ENCODE measurements at places on chromosomes 5 and 9. TPM values are rescaled to one million over a fixed set of nuclear protein-coding genes. Genes with fewer than 3 reads are reported as not detected.
A peak's percentile ranks its signal among the peaks of the same experiment; 100 is the strongest.

DNA sequence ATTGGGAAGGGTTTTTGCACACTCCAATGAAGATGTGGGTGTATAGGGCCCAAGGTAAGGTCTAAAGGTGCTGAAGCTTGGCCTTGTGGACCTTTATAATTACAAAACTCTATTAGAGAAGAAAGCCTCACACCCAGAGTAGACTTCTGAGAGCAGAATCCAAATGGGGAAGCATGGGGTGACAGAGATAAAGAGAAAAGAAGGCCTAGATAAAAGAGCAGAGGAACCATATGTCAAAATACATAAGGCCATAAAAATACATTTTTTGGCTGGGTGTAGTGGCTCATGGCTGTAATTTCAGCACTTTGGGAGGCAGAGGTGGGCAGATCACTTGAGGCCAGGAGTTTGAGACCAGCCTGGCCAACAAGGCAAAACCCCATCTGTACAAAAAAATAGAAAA lies 27.4 kb upstream of the TCERG1 start:
- no peak overlapping the region for H3K4me3 ChIP-seq
- no peak for DNase-seq
- no peak overlapping the region for H3K27ac ChIP-seq

DNA sequence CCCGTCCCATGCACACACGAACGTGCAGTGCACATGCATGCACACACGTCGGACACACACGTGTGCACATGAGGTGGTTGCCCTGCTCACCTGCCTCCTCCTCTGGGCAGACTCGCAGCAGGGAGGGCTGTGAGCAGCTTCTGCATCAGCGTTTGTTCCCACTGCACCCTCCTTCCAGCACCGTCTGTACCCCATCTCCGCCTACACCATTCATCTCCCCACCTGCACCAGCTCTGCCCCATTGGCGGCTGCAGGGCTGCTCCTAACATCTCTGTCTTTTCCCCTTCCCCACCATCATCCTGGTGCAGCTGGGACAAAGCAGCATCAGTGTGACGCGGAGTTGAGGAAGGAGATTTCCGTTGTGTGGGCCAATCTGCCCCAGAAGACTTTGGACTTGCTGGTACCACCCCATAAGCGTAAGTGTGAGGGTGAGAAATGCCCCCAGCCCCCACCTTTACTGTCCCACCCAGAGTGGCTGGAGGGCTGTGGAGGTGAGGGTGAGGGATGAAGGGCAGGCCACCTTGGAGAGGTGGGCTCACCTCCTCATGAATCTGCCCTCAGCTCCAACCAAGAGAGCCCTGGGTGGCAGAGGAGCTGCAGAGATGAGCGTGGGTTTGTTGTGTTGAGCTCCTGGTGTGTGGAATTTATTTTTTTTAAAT lies 234.6 kb downstream of the CACNA1B start:
- no peaks in the 10 kb centered on the region for H3K36me3 ChIP-seq
- no peak overlapping the region for H3K27ac ChIP-seq
- H3K4me1 ChIP-seq, result no peaks in the 10 kb centered on the region
- DNase-seq, result no peak
- no peaks in the 10 kb centered on the region for H3K27me3 ChIP-seq

DNA sequence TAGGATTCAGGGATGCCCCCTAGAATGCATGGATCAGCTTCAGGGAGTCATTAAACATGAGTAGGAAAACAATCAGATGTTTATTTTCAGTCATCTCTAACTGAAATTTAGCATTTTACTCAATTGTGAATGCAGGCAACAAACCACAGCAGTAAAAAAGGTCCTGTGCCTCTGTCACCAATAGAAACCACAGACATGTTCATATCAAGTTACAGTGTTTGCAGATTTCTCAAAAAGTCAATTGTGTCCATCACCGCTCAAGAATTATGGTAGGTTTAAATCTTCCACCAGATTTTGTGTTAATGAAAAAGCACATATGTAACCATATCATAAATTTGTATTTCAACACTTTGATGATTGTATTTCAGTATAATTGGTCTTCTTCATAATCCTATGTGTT lies 68.4 kb upstream of the SLC1A1 start:
- no peak for DNase-seq
- no peak overlapping the region for H3K27ac ChIP-seq
- H3K27me3 ChIP-seq, result no peaks in the 10 kb centered on the region
- no peaks in the 10 kb centered on the region for H3K36me3 ChIP-seq

GRCh38 chr5:117713585-117714198 lies 1139.1 kb upstream of the SEMA6A start:
- H3K27ac ChIP-seq, result no peak overlapping the region
- H3K4me1 ChIP-seq, result no peaks in the 10 kb centered on the region
- no peak for DNase-seq
- H3K36me3 ChIP-seq, result no peaks in the 10 kb centered on the region
- H3K4me3 ChIP-seq, result no peak overlapping the region
- no peaks in the 10 kb centered on the region for H3K27me3 ChIP-seq

DNA sequence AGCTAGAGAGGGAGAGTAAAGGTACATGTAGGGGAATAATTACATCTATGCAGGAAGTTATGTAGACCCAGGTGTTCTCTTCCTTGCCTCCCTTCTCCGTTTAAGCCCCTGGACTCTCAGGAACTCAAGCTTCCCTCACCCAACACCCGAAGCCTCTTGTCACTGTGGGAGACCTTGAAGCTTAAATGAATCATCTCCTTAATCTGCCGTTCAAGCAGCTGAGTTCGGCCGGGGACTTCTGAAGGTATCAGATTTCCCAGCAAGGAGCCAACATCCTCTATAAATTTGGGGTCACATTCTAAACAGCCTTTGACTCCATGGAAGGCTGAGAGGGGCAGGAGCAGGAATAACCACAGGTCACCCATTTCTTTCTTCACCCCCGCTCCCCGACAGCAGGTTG lies 412 bp downstream of the IZUMO3 start:
- no peak for DNase-seq
- no peaks in the 10 kb centered on the region for H3K27me3 ChIP-seq
- H3K36me3 ChIP-seq, result no peaks in the 10 kb centered on the region

DNA sequence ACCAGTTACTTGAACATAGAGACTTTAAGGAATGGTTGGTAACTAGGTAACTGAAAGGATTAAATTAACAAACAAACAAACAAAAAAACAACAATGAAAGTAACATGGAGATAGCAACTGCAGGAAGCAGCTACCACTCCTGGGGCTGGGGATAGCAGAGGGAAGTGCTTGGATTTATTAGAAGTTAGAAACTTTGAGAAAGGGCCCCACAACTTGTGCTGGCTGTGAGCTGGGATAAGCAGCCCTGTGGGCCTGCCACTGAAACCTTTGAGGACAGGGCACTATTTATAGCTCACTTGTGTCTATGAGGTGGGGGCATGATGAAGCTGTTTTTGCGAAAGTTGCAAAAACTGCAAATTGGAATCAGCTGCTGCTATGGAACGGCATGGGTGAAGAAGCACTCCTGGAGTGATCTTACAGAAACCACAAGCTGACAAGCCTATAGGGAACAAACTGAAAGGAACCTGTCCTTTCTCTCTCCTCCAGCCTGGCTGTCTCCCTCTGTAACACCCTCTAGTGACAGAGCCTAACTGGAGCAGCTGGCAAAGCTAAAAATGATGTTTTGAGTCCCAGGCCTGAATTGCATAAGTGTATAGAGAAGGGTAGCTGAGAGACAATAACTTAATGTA lies 91.4 kb upstream of the RANBP6 start:
- no peaks in the 10 kb centered on the region for H3K27me3 ChIP-seq
- H3K4me3 ChIP-seq, result no peak overlapping the region
- H3K27ac ChIP-seq, result peak overlapping the region; percentile 55
- H3K36me3 ChIP-seq, result no peaks in the 10 kb centered on the region

- peaks cover 48% of the 10 kb centered on the region for H3K4me1 ChIP-seq
- H3K4me3 ChIP-seq, result no peak overlapping the region
- no peaks in the 10 kb centered on the region for H3K27me3 ChIP-seq
Measured at GRCh38 chr5:157550663-157551062, 24.9 kb downstream of the ADAM19 start.

DNA sequence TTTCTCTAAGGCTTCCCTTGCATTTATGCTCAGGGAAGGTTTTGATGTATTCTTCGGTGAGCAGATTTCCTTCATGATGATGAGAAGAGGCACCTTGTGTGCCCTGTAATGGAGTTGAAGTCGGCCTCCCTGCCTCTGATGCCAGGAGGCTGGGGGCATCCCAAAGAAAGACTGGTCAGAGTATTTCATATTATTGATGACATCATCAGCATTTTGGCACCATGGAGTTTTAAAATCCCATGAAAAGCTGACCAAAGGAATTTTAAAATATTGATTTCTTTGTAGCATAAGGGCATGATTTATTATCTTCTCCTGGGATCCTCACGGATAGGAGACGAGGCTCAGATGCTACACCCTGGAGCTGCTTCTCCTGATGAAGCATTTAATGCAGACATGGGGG lies 231.2 kb upstream of the IRX1 start:
- H3K36me3 ChIP-seq, result no peaks in the 10 kb centered on the region
- no peaks in the 10 kb centered on the region for H3K4me1 ChIP-seq
- H3K27me3 ChIP-seq, result no peaks in the 10 kb centered on the region
- no peak for DNase-seq
- H3K4me3 ChIP-seq, result no peak overlapping the region

GRCh38 chr9:98929895-98930341 lies 13.8 kb upstream of the COL15A1 start:
- DNase-seq, result no peak
- H3K36me3 ChIP-seq, result no peaks in the 10 kb centered on the region
- H3K27me3 ChIP-seq, result no peaks in the 10 kb centered on the region
- no peak overlapping the region for H3K4me3 ChIP-seq
- no peak overlapping the region for H3K27ac ChIP-seq

GRCh38 chr5:3656803-3657202 lies 61.2 kb downstream of the IRX1 start:
- H3K27ac ChIP-seq, result no peak overlapping the region
- DNase-seq, result no peak
- no peak overlapping the region for H3K4me3 ChIP-seq
- H3K27me3 ChIP-seq, result no peaks in the 10 kb centered on the region
- H3K36me3 ChIP-seq, result no peaks in the 10 kb centered on the region

The BRD8 gene
- total RNA-seq, result 210 TPM

The RANBP17 gene
- total RNA-seq, result 32.3 TPM

The TAF11L10 gene
- not detected for total RNA-seq

The CDC20B gene
- 0.20 TPM for total RNA-seq

All from upper lobe of left lung (tissue), 6 donors.